ENCODE measurements at places on chromosomes 16 and 17.
A peak's percentile ranks its signal among the peaks of the same experiment; 100 is the strongest.

DNA sequence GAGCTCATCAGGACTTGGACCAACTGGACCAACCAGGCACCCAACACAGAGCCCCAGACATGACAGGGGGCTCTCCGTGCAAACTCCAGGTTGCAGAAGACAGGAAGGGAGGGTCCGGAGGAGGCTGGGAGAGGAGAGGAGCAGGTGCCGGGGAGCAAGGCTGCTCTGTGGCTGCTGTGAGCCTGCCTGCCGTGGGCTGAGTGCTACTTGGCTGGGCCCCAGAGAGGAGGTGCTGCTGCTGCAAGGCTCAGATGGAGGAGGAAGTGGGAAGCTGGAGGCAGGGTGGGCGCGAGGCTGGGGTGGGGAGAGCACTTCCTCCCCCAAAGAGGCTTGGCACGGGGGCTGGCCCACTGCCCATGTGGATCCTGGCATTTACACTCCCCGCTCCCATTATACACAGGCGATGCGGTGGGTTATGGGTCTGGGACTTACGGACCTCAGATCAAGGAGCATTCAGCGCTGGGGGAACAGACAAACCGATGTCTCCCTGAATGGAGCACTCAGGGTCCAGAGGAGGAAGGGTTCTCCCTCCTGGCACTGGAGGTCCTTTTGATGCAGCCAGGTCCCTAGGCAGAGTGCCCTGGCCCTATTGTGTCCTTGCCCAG lies 15.9 kb downstream of the EPOP start:
- no peak for DNase-seq

- DNase-seq: no peak
These were observed 52.1 kb downstream of the CUEDC1 start for GRCh38 chr17:57902800-57903759.

GRCh38 chr16:11398851-11399250 lies 53.6 kb downstream of the RMI2 start:
- DNase-seq: no peak

- DNase-seq: peak; percentile 60
These were observed 292.8 kb downstream of the SEC14L1 start for GRCh38 chr17:77433385-77434135.

- DNase-seq: no peak
These were observed 447.0 kb downstream of the SHISA9 start for GRCh38 chr16:13348416-13348815.

GRCh38 chr17:7704601-7705268 lies at the start of gene EFNB3:
EFNB3 (plus strand) TSS chr17:7705202; CDS start chr17:7705599, 397 bp downstream.
- DNase-seq: peak; percentile 14

DNA sequence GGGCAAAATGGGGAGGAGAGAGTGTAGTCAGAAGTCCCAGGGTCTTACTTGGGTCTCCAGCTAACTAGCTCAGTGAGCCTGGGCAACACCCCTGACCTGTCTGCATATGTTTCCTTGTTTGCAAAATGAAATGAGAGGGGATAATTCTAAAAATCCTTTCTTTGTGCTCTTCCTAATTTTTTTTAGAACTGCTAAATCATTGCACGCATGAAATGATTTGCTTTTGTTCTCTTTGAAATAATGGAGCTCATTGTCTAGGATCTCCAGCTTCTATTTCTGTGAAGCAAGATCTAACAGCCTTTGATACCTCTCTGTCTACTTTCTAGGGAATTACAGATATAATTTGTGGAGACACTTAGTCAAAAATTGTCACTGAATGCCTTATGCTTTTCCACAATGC lies 181.3 kb downstream of the CDH13 start:
- no peak for DNase-seq

GRCh38 chr16:4420505-4421105 lies 4.2 kb upstream of the CORO7 start:
- DNase-seq: no peak

DNA sequence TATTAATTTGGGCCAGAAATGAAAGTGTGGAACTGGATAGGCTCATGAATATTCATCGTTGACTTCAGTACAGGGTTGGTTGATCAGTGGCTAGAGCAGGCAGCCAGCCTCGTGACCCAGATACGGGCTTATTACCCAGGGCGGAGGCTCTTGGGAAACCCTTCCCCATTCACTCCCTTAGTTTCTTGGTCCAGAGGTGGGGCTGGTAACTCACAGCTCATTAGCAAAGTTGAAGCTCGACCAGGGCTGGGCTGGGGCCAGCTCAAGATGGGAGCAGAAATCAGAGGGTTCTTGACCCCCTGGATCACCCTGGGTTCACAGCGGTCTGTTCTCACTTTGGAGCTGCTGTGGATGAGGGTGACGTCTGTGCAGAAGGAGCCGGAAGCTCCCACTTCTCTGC lies 44.6 kb upstream of the GSE1 start:
- DNase-seq: no peak

GRCh38 chr17:74126179-74126900 lies 77.1 kb upstream of the RPL38 start:
- no peak for DNase-seq

- no peak for DNase-seq
These were observed 63.9 kb upstream of the MAF start for GRCh38 chr16:79664407-79664806.

- DNase-seq: no peak
These were observed 17.1 kb upstream of the SREBF1 start for GRCh38 chr17:17853811-17854447.

DNA sequence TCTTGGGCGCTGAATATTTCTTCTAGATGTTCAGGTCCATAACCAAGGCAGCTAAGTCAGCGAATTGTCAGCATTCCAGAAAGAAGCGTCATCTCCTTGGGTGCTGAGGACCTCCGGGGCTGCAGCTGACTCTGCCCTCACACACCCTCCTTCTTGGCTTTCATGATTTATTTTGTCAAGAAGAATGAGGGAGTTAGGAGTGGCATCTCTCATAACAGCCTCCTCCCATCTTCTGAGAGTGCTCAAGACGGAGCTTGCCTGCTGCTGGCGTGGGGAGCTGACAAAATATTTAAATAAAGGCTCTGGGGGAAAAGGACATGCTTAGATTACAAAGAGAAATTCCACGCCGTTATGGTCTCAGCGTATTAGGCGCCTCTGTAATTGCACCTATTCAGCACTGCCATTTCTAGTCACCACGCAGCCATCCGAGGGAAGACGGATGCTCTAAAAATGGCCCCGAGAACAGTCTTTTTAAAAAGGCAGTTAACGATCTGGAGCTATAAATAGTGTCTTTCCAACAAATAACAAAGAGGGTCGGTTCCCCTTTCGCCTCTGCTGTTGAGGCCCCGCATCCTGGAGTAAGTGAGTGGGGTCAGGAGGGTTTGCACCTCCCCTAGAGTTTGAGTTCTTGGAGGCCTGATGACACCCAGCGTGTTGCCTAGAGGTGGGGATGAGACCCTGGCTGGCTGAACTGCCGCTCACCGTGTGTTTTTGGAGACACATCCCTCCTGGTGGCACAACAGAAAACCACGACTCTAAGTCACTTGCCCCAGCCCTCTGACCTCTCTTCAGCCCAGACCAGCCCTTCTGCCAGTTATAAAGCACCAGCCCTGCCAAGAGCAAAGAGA lies 187.0 kb downstream of the CCDC182 start:
- DNase-seq: no peak

DNA sequence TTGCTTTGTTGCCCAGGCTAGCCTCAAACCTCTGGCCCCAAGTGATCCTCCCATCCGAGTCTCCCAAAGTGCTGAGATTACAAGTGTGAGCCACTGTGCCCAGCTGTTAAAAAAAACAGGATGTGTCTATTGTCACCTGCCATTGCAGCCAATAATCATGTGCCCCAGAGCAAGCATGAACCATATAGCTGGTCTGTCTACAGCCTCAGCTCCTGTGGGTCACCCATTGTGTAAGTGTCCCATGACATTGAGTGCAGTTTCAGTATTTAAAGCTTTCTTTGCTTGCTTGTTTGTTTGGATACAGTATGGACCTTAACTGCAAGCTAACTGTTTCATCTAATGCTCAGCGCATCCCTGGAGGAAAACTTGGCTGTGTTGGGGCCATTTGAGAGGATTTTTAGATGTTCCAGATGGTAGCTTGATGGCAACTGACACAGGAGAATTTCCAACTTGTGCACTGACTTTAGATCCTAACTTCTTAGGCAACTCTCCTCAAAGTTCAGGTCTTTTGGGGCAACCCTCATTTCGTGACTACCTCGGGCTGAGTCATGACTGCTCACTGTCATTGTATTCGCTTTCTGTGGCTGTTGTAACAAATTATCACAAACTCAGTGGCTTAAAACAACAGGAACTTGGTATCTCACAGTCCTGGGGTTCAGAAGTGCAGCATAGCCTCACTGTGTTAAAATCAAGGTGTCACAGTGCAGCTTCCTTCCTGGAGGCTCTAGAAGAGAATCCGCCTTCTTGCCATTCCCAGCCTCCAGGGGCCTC lies 30.3 kb upstream of the ADORA2B start:
- no peak for DNase-seq

DNA sequence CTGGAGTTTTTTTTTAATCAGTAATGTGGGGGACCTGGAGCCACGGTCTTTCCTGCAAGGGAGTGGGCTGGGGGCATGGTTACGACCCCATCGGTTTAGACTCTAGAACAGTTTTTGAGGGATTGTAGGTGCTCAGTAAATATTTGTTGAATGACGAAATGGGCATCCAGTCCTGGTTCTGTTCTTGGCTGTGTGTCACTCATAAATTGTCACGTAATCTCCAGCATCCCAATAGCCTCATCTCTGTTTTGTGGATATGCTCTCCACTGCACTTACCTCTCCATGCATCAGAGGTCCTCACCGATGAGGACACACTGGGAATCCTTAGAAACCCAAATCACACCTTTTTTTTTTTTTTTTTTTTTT lies 497 bp upstream of the SLC38A7 start:
- no peak for DNase-seq

GRCh38 chr16:10343124-10343760 lies 42.6 kb upstream of the ATF7IP2 start:
- no peak for DNase-seq

DNA sequence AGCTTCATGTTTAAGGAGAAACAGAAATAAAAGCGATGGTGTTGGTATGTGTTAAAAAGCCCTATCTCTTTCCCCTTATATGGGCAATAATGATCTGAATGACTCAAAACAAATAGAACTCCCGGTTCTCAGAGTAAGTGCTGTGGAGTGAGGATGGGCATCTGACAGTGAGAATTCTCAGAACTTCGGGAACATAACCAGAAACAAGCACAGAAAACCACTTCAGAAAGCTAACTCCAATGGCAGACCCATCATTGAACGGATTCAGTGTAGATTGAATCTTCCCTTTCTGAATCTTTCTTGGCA lies 67.2 kb downstream of the CDH8 start:
- DNase-seq: no peak

GRCh38 chr17:48647103-48647962 lies 21.2 kb upstream of the HOXB9 start:
- no peak for DNase-seq

- no peak for DNase-seq
These were observed 2.0 kb upstream of the AATF start for GRCh38 chr17:36946726-36947091.

DNA sequence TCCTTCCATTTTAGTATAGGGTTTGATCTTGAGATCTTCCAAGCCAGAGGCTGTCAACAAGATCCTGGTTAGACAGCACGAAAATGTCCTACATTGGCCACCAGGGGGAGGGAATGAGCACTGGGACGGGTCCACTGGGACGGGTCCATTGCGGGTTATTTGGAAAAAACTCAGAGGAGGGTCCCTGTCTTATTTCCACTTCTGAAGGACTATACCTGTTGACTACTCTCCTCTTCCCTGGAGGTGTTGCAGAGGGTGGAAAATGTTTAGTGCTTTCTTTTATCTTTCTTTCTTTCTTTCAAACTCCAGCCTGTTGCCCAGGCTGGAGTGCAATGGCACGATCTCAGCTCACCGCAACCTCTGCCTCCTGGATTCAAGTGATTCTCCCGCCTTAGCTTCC lies 2.5 kb downstream of the TTLL6 start:
- DNase-seq: peak; percentile 77

GRCh38 chr17:76408037-76408849 lies 23.8 kb downstream of the SPHK1 start:
- peak; percentile 79 for DNase-seq

DNA sequence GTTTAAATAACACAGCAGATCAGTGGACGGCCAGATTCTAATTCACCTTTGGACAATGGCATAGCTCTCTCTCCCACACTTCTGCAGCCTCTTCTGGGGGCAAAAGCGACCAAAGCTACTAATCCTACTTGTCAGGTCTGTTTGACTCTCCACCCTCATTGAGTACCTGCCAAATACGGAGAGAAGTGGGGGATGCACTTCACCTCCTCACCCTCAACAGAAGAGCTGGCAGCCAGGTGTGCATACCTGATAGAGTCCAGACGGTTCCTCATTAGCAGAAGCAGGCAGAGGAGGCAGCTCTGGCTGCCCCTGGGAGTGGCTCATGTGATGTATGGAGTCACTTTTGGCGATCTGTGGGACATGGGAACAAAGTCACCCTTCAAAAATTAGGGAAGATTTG lies 4.9 kb downstream of the DNAH3 start:
- DNase-seq: no peak

DNA sequence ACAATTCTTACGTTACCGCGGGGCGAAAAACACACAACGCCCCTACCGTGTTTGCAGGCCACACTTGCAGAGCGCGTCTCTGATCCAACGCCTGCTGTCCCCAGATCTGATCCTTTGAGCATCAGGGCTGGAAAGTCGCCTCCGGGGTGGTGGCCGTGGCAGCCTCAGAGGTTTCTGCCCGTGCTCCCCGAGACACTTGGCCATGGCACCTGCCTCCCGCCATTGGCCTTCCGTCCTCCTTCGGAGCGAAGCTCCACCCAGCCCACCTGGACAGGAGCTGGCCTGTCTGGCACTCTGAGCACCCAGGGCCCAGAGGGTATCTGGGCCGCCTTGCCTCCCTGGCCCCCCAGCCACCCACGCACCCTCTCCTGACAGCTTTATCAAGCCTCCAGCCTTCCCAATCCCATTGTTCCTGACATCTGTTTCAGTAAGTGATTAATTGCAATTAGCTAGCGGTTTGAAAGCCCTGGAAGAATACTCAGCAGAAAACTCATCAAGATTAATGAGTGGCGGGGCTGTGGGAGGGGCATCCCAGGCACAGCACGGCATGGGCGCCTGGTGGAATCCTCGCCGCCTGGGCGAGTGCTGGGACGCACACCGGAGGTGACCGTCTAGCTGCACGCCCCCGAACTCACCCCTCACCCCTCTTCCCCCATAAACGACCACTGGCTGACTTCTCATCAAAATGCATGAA lies 181.5 kb upstream of the GSE1 start:
- no peak for DNase-seq

All from CD4-positive, alpha-beta T cell treated with Interleukin-17A for 4 hours (primary cell).